Stimulated activated CD4-positive, alpha-beta T cell treated with anti-CD3 and anti-CD28 coated beads, TNF-alpha, amount 100 ng/mL, for 24 hours (primary cell): ENCODE measurements at places on chromosomes 2 and 18.

DNA sequence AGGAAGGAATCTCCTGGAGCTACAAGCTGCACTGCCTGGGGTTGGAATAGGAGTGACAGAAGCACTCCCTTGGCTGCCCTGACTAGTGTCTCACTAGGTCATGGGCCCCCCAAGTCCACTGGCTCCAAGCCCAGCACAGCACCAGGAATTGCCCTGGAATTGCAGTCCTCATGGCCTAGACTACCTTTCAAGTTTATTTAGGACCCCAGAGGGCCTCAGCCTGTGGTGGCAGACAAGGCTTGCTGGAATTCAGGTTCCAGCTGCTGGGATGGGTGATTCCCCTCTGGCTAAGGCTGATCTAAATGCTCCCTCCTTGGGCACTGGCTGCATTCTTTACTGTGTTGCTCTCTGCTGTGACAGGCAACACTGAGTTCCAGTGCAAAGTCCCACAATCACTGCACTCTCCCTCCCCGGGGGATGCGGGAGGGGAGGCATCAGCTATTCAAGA, 14.0 kb downstream of the STRADB start:
- no peak for DNase-seq

- no peak for DNase-seq
Observed at GRCh38 chr2:109419171-109419756, 194.5 kb downstream of the SEPTIN10 start.

- no peak for DNase-seq
Observed at GRCh38 chr2:124832521-124832920, 807.4 kb downstream of the CNTNAP5 start.

DNA sequence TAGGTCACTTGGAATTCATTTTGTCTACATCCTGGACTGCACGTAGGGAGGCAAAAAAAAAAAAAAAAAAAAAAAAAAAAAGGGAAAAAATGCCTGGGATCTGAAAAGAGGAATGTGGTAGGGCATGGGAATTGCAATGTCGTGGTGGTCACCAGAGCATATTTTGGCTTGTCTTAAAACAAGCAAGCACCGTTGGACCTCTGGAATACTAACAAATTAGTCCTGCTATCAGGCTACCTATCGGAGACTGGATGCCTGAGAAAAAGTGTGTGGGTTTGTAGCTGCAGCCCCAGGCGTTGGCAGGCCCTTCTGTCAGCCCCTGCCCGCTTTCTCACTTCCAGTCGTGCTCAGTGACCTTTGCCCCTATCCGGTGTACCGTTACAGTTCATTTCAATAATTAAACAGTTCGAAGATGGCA, 588.5 kb upstream of the ZEB2 start:
- no peak for DNase-seq

DNA sequence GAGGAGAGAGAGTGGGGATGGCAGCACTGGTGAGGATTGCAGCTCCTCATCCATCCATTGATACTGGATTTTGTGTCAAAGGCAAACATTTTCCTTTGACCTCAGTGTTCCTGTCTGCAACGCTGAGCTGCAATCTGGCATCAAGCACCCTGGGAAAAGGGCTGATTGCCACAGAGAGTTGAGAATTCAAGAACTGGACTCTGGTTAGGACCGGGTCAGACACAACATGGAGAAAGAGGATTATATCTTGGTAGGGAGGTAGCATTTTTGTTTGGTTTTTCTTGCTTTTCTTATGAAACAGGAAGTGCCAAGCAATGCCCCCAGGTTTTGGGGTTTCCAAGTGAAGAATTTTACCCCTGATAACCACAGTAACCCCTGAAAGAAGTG, 81.9 kb upstream of the PKDCC start:
- no peak for DNase-seq

GRCh38 chr2:65382776-65383357, 49.5 kb downstream of the SPRED2 start:
- peak; percentile 64 for DNase-seq

GRCh38 chr18:42413870-42414269, 458.8 kb downstream of the PIK3C3 start:
- no peak for DNase-seq

DNA sequence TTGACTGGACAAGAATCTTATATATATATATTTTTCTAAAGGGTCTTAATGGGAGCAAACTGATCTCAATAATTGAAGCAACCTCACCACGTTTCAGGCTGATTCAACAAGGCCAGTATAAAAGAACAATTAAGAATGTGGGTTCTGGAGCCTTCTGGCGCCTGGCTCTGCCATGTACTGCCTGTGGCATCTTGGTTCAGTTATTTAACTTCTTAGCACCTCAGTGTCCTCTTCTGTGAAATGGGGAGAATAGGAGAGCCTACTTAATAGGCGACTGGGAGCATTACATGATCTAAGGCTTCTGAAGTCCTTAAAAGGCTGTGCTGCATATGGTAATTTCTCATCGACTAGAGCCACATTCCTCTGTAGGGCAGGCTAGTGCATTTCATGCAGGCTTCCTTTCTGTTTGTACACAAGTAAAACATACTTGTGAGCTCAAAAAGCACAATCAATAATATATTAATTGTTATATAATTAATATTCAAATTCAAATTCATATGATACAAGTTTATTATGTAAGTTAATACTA, 118.4 kb upstream of the LYPD1 start:
- DNase-seq, result no peak

- DNase-seq, result no peak
Observed at GRCh38 chr2:71526141-71526540, 72.8 kb downstream of the DYSF start.

GRCh38 chr2:3209258-3209657, 168.4 kb downstream of the EIPR1 start:
- no peak for DNase-seq

- DNase-seq, result no peak
Observed at GRCh38 chr2:171531291-171531690, 9.0 kb downstream of the CYBRD1 start.

- DNase-seq, result no peak
Observed at GRCh38 chr2:74076074-74076470, 71.6 kb downstream of the BOLA3 start.

GRCh38 chr18:46916551-46917107, 678 bp downstream of the PIAS2 start:
- DNase-seq, result no peak

- no peak for DNase-seq
Observed at GRCh38 chr18:75192899-75193298, 16.0 kb downstream of the PTGR3 start.

DNA sequence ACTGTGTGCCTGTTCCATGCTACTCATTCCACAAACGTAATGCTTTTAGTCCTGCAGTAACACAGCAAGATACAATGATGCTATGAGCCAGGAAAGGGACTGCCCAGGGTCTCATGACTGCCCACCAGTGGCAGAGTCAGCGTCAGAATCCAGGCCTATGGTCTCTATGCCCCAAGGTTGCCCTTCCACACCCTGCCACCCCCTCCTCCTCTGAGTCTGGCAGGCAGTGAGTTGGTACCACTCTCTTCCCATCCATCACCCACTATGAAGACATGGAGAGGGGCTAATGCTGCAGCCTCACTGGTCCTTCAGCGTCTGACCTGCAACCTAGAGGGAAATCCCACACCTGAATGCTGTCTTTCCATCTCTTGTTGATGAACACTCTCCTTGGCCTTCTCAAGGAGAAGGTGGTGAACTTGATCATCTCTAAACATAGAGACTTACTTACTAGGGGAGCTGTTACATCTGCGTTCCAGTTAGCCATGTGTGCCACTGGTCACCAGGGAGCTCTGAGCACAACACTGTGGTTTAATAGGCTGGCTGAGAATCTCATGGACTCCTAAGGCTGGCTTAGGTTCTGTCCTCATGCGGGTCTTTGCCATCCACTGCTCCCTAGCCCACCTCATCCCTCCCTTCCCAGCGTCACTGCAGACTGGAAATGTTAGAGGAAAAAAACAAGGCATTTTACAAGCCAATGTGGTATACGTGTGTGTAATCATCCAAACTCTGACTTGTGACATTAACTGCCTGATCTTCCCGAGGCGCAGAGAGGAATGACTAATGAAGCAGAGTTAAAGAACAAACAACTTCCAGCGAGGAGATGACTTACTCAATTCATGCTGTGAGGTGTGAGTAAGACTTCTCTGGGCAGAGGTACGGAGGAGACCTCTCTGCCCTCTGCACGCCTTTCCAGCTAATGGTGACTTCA, 28.8 kb downstream of the STEAP3 start:
- no peak for DNase-seq

DNA sequence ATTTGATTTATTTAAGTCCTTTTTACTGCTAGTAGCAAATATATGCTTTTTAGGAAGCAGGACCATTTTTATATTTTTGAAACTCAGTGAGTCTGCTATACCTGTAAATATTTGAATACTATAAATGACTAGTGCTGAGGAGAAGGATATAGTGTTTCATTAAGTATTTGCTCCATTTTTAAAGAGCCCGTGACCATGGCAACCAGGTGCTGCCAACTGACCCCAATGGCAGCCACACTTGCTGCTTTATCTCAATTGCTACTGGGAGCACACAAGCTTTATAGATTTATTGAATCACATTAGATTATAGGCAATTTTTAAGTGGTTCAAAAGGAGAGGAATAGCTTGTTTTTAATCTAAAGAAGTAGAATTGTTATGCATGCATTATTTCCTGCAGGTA, 142.0 kb downstream of the SCG2 start:
- DNase-seq, result no peak

- DNase-seq, result no peak
Observed at GRCh38 chr2:55616551-55617174, 759 bp downstream of the PPP4R3B start.

DNA sequence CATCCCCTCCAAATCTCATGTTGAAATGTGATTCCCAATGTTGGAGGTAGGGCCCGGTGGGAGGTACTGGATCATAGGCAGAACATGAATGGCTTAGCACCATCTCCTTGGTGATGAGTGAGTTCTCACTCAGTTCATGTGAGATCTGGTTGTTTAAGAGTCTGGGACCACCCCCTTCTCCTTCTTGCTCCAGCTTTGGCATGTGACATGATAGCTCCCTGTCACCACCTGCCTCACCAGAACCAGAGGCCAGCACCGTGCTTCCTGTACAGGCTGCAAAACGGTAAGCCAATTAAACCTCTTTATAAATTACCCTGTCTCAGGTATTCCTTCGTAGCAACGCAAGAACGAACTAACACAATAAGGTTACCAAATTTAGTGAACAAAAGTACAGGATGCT, 95.4 kb downstream of the ZBTB7C start:
- no peak for DNase-seq

GRCh38 chr2:71597756-71598155, 144.4 kb downstream of the DYSF start:
- no peak for DNase-seq

GRCh38 chr2:237901932-237902850, 42.8 kb downstream of the RAMP1 start:
- no peak for DNase-seq

GRCh38 chr2:20115902-20116301, 64.5 kb upstream of the LAPTM4A start:
- DNase-seq, result no peak

GRCh38 chr2:240391111-240392051, 44.1 kb upstream of the GPC1 start:
- no peak for DNase-seq

GRCh38 chr2:140654565-140654964, 1476.3 kb downstream of the LRP1B start:
- DNase-seq, result no peak

DNA sequence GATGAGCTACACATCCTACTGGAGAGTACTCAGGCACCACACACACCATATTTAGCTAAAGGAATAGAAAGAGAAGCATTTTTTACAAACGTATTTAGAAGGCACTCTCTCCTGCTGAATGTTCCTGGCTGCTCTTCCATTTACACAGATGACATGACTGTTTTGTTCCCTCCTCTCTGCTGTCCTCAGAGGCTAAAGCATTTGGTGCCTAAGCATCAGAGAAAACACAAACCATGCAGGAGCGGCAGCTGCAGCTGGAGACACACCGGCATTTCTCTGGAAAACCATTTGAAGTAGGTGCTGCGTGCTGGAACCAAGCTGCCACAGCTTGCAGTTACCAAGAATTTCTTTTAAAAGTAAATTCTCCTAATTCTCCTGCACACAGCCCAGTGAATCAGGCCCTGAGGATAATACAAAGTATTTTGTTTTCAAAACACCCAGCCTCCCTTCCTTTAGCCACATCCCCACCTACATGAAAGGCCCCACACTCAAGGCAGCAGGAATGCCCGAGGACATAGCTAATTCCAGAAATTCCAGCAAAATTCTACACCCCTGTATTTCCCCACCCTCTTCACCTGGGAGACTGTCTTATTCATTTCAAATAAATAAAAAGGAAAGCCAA, 488.9 kb upstream of the SOX11 start:
- no peak for DNase-seq

DNA sequence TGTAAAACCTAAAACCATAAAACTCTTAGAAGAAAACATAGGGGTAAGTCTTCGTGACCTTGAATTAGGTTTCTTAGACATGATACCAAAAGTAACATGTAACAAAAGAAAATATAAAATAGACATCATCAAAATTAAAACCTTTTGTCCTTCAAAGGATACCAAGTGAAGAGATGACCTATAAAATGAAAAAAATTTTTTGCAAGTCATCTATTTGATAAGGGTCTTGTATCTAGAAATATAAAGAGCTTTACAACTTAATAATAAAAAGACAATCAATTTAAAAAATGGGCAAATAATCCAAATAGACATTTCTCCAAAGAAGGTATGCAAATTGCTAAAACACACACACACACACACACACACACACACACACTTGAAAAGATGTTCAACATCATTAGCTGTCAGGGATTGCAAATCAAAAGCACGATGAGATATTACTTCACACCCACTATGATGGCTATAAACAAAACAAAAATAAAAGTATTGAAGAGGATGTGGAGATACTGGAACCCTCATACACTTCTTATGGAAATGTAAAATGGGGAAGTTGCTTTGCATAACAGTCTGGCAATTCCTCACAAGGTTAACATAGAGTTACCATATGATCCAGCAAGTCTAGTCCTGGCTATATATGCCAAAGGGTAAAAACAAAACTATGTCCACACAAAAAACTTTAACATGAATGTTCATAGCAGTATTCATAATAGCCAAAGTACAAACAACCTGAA, 23.3 kb downstream of the SPDYA start:
- no peak for DNase-seq

DNA sequence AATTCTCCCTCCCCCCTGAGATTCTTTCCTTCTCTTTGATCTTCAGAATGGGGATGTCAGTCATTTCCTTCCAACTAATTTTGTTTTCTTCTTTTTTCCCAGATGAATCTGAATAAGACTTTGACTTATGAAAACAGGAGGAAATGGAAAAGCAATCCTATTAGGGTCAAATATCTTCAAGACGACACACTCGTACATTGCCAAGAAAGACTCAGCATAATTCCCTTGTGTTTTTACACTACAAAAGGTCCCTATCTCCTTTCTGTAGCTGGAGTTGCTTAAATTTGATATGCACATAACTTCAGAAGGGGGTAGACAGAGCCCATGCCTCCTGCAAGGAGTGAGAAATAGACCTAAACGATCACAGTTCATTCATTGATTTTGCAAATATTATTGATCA, 230.3 kb upstream of the RBBP8 start:
- DNase-seq, result no peak

- DNase-seq, result no peak
Observed at GRCh38 chr2:100856732-100857131, 36.8 kb downstream of the NPAS2 start.
